ENCODE measurements at places on chromosomes 5 and 9. TPM values are rescaled to one million over a fixed set of nuclear protein-coding genes. Genes with fewer than 3 reads are reported as not detected.
A peak's percentile ranks its signal among the peaks of the same experiment; 100 is the strongest.

DNA sequence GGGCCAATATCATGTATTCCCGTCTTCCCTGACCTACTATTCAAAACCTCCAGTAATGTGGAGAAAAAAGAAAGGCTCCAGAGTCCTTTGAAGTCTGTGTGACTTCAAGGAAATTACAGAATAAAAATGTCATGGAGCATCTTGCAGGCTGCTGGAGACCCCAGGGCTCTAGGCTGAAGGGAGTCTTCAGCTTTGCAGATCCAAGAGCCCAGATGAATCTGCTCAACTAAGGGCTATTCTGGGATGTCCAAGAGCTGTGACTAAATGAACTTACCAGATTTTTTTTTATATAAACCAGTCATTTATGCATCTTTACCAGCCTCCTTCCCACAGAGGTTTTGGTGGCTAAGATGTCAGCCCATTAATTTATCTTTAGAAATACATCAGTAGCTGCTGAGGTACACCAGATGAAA lies 167.3 kb downstream of the MUSK start:
- no peak for DNase-seq

DNA sequence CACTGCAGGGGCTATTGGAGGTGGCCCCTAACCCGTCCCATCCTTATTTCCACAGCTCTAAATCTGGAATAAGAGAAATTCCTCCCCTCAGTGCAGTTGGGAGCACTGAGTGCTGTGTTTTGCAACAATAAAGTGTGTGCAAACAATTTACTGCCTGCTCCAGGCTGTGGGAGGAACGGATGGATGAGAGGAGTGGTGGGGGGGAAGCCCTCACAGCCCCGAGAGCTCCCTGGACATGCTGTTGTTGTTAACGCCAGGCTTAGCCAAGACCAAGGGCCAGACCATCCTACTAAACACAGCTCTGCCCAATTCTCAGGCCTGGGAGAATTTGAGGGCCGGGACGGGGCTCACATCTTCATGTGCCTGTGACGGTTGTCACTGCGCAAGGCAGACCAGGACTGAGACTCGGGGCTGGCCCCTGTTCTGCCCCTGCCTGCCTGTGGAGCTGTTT lies 200.2 kb downstream of the DAB2IP start:
- no peak for DNase-seq

DNA sequence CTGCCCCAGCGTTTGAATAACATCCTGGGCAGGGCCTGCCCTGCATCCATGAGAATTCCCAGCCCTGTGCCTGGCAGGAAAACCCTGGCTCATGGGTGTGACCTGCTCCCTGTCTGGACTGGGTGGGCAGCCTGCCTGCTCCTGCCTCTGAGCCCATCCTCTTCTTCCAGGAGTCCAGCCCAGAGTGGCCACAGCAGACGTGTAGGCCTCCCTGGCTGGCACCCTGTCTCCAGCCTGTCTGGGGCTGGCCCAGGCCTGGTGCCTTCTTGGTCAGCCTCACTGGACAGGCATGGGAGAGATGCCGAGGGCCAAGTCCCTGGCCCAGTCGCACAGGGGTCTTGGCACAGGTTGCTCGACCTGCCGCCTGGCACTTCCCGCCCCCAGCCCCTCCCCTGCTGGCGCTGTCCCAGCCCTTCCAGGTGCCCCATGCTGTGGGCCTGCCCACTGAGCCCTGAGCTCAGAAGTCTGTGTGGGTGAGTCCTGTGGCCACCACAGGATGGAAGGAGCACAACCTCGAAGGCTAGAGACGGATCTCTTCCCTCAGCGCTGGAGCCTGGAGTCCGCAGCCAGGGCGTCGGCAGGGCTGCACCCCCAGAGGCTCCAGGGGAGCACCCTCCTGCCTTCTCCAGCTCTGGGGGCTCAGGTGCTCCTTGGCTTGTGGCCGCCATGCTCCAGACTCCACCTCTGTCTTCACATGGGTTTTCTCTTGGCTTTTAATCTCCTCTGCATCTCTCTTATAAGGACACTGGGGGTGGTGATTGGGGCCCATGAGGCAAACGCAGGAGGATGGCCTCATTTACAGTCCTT lies 11.8 kb upstream of the COL5A1 start:
- no peak for DNase-seq

- no peak for DNase-seq
Measured at GRCh38 chr9:137865581-137866145, 11.9 kb upstream of the CACNA1B start.

DNA sequence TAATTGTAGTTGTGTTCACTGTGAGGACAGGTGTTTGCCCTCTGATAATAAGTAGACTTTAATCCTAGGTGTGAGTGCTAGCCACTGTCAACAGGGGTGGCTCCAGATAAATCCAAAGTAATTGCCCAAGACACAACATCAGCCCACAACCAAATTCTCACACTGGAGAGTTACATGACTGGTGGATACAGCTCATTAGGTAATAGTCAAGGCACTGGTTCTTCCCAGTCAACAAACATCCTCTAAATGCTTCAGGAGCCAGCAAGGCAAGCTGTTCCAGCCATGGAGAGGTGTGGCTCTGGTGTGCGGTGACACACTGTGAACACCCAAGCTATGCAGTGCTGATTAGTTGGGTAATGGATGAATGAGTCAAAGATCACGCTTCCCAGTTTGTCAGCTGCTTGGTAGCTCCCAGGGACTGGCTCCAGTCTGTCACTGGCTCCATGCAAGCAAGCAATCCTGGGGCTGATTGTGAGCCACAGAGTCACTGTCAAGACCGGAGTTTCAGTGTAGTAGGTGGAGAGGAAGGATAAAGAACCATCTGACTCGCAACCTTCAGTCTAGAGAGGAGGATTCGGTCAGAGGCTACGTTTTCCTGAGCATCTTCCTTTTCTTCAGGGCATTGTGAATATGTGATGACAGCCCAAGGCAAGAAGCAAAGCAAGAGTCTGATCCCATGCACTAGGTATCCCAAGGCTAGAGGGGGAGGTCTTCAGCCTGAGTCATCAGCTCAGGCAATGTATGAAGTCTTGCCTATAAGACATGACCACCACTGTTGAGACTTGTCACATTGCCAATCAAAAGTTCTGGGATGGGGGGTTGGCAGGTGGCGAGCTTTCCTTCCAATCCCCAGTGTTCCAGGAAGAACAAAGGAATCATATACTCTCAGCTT lies 63.1 kb downstream of the UGCG start:
- DNase-seq: no peak

- no peak for DNase-seq
Measured at GRCh38 chr9:108486831-108487230, 369.0 kb downstream of the ACTL7B start.

- DNase-seq: no peak
Measured at GRCh38 chr5:39485079-39485478, 60.3 kb upstream of the DAB2 start.

- DNase-seq: peak; percentile 74
Measured at GRCh38 chr9:128558431-128559310, 6.3 kb downstream of the SPTAN1 start.

DNA sequence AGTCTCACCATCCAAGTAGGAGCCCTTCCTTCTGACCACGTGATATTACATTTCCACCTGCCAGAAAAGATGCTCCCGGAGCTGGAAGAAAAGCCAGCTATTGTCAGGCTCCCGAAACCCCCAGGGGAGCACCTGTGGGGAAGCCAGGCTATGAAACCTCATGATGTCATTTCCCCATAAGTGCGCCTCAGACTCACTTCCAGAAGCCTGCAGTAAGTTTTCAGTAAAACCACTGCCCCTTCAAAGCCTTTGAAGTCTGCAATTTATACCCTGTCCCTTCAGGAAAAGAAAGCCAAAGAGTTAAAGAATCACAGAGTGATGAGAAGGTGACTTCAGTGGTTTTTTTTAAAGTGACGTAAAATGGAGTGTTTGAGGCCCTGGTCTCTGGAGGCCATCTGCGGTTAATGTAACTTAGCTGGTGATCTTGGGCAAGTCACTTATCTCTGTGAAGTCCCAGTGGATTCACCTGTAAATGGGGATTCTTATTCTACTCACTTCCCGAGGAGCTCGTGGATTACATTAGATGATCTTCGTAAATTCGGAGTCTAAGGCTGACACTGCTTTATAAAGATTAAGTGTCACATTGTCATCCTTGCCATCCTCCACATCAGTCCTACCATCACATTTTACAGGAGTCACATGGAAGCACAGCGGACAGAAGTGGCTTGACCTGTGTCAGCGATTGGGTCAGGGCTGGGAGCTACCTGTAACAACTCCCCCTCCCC lies 2.6 kb upstream of the SEMA6A start:
- DNase-seq: no peak

SHC3 gene
- 1.6 TPM for polyA plus RNA-seq

IFNW1 gene
- polyA plus RNA-seq: not detected

SLC36A3 gene
- polyA plus RNA-seq: not detected

GFI1B gene
- polyA plus RNA-seq: 0.04 TPM

PFN3 gene
- polyA plus RNA-seq: not detected

All from urinary bladder (tissue), 4 donors.